ENCODE measurements at places on chromosomes 3 and 15. TPM values are rescaled to one million over a fixed set of nuclear protein-coding genes. Genes with fewer than 3 reads are reported as not detected.

ADPRH gene
- total RNA-seq = 12.0 TPM

CHRNA7 gene
- 6.5 TPM for total RNA-seq

NDN gene
- 12.3 TPM for total RNA-seq

SMC4 gene
- 7.2 TPM for total RNA-seq

RLBP1 gene
- not detected for total RNA-seq

DNA sequence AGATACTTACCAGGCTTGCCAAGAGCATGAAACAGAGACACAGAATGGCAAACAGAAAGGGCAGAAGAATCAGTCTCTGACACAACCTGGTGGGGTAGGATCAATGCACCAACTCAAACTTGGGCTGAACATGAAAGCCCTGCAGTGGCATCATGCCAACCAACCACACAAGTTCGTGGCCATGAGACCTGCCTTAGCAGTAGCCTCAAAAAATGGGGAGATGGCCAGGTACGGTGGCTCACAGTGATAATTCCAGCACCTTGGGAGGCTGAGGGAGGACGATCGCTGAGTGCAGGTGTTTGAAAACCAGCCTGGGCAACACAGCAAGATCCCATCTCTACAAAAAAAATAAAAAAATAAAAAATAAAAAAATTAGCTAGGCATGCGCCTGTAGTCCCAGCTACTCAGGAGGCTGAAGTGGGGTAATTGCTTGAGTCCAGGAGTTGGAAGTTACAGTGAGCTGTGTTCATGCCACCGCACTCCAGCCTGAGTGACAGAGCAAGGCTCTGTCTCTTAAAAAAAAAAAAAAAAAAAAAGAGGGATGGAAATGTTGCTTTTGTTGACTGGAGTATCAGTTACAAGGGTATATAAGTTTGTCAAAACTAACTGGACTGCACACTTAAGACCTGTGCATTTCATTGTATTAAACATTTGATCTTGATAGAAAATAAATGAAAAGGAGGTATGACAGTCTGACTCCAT lies 93.4 kb downstream of the XXYLT1 start:
- DNase-seq = no peak

- no peak for DNase-seq
Measured at GRCh38 chr3:196198771-196199753, 12.1 kb downstream of the ZDHHC19 start.

- DNase-seq = no peak
Measured at GRCh38 chr3:138137861-138138260, 5.7 kb upstream of the A4GNT start.

DNA sequence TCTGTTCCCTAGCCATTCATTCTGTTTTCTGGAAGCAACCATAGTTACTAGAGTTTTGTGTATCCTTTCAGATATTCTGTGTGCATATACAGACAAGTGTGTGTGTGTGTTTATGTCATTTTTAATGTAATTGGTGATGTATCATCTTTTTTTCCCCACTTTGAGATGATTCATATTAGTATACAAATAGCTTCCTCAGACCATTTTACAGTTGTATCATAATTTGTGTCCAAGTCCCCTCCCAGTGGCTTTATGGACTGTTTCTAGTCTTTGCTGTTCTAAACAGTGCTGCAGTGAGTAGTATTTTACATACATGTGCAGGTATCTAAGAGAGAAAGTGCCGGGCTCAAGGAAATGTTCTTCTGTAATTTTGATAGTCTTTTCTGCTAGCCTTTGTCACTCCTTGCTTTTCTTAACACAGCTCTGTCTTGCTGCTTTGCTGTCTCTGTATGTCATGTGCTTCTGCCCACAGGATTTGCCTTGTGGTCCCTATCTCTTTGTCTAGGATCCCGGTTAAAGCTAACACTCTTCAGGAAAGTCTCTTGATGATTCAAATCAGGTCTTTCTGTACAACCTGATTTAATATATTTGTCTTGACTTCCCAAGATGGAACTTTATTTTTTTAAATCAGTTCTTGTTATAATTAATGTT lies 31.5 kb upstream of the FBXL22 start:
- no peak for DNase-seq

- no peak for DNase-seq
Measured at GRCh38 chr15:28985691-28986090, 99.9 kb downstream of the APBA2 start.
